ENCODE measurements at places on chromosomes 6 and 20.

GRCh38 chr6:137637121-137637520, 142.9 kb upstream of the OLIG3 start:
- no peak for DNase-seq

- DNase-seq: no peak
Observed at GRCh38 chr20:44030394-44030793, 115.7 kb downstream of the TOX2 start.

GRCh38 chr6:132750455-132751248, 7.1 kb downstream of the VNN2 start:
- no peak for DNase-seq

- no peak for DNase-seq
Observed at GRCh38 chr20:9147547-9148024, 78.7 kb downstream of the PLCB4 start.

DNA sequence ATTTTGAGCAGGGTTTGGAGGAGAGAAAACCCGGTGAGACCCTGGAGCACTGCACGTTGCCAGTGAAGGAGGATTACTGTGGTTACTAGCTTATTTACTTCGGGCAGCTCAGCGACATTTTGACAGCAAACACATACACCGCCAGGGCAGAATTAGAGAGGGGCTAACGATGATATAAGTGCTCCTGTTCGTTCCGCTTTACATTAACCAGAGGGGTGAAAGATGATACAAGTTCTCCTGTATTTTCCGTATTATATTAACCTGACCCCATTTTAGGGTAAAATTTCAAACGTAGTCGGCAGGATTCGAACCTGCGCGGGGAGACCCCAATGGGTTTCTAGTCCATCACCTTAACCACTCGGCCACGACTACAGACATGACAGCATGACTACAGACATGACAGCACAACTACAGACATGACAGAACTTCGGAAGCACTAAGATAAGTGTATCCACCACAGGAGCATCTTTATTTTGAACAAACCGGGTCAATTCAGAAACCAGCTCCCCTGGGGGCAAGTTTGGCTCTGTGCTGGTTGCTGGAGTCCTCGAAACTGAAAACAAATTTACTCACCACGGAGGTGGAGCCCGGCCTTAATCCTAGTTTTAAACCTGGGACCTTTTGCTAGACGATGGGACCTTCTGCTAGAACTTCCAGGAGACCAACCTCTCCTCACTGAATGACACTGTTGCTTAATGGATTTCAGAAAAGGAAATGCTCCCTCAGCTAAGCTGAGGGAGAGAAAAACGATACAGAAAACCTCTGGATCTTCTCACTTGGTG, 80.4 kb upstream of the ZNF184 start:
- peak; percentile 48 for DNase-seq

GRCh38 chr6:169289257-169289618, 35.6 kb upstream of the THBS2 start:
- no peak for DNase-seq

GRCh38 chr20:723756-724155, 44.5 kb downstream of the SLC52A3 start:
- DNase-seq: no peak

Data from endothelial cell (in vitro differentiated cells).